ENCODE measurements at places on chromosomes 6 and 20.

DNA sequence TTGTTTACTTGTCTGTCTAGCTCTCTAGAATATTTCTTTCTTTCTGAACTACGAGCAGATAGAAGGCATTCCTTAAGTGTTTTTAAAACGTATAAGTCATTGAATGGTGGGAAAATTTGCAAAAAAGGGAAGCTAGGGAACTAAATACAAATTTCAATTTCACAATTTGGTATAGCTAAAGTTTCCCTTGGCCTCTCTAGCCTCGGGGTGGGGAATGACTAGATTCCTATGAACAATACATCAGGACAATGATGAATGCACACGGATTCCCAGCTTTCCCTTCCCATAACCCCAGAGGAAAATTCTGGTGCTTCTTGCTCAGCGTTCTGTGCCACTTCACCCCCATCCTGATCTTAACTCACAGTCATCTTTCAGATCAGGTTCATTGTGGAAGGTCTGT lies 113.3 kb upstream of the ASF1A start:
- DNase-seq = no peak

- DNase-seq = no peak
Measured at GRCh38 chr6:130933712-130934200, 106.5 kb downstream of the SMLR1 start.

- no peak for DNase-seq
Measured at GRCh38 chr6:14174226-14174625, 56.7 kb downstream of the CD83 start.

DNA sequence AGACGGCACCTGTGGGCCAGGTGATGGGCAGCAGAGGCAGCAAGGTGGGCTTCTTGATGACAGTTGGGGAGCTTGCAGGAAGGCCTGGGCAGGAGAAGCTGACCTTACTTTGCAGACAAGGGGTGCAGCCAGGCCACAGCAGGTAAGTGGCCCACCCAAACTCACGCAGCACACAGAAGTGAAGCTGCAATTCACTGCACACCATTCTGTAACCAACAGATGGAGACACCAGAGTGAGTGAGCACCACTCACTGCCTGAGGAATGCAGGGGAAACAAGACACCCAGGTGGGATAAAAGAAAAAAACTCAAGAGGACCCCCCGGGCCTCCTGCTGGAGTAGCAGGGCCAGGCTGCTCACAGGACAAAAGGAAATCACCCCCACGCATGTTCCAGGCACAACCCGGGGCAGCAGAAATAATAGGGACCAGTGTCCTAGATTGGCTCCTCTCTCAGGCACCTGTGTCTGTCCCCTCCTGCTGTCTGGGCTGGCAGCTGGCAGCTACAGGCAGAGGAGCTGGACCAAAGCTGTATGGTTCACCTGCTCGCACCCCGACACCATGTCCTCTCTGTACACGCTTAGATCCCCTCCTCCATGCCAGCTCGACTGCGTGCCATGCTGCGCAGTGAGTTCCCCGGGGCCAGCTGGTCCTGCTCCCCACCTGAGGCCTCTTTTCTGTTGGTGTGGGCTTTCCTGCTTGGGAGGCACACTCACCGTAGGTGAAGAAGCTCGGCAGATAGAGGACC lies 4.9 kb downstream of the MTCH1 start:
- DNase-seq = no peak

DNA sequence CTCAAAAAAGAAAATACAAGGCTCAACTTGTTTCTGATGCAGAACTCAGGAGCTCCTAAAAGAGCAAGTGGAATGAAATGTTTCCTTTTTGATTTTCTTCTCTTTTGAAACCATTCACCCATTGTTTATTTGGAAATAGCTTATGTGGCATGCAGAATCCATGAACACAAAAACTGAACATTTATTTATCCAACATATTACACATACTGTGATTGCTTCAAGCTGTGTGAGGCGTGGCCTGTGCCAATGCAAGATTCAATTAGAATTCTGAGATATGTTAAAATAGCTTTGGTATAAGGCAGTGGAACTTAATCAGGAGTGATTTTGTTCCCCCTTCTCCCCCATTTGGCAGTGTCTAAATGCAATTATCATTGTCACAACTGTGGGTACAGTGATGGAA lies 45.9 kb upstream of the CARMIL1 start:
- no peak for DNase-seq

DNA sequence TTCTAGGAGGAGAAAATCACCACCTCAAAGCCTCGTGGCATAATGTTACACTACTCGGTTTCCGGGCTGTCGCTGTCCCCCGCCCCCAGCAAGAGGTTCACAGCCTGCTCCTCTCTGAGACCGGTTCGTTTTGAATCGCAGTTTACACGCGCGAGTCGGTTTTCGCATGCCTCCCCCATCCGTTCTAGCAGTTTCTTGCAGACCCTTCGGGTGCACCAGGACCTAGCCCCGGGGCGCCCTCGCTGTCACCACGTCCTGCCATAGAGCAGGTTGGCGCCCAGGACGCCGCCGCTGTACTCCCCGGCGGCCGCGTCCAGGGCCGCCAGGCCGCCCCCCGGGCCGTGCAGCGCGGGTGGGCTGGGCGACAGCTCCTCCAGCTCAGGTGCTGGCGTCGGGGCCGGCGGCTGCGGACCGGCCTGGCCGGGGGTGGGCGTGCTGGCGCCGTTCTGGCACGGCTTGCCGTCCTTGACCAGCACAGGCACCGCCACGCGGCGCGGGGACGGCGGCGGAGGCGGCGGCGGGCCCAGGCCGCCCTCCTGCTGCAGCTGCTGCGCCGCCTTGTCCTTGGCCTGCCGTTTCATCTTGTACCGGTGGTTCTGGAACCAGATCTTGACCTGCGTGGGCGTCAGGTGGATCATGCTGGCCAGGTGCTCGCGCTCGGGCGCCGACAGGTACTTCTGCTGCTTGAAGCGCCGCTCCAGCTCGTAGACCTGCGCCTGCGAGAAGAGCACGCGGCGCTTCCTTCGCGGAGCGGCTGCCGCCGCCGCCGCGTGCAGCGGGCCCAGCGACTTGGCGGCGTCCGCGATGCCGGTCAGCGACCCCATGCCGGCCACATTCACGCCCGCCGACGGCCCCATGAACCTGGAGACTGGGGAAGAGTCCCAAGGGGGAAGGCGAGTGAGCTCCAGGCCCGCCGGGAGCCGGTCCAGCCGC lies 1.4 kb downstream of the NKX2-4 start:
- no peak for DNase-seq

- DNase-seq = no peak
Measured at GRCh38 chr20:45404438-45404837, 3.7 kb upstream of the DBNDD2 start.

DNA sequence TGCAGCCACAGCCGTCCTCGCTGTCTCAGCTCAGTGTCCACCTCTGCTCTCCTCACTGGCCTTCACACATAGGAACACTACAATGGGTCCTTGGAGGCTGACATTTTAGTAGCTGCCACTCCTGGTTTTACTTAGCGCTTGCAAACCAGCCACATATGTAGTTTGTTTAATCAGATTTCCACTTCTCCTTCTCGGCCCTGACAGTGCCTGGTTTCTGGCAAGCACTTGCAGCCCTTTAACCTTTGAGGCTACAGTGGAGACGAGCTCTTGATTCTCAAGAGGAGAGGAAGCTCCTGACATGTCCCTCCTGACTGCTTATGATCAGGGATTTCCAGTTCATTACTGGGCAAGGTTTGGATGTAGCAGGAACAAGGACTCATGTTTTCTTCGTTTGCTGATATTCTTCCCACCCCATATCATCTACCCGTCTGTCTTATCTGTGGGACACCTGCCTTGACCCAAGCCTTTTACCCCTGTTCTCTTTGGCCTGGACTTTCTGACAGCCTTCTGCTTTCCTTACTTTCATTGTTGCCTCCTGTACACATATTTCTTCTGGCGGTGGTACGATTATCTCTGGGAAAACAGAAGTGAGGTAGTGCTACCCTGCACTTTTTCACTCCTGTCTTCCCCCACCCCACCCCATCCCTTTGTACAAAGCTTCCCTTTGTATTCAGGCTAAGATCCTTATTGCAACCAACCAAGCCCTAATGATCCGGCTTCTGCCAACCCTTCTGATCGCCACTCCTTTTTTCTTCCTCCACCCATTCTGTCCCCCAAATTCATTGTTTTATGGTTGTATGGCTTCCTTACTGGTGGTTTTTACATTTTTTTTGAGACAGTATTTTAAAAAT lies 31.2 kb downstream of the CEP43 start:
- no peak for DNase-seq

- no peak for DNase-seq
Measured at GRCh38 chr6:150118203-150118602, 24.6 kb upstream of the PPP1R14C start.
